ENCODE measurements at places on chromosomes 5 and 9.
A peak's percentile ranks its signal among the peaks of the same experiment; 100 is the strongest.

- H3K4me1 ChIP-seq: peaks cover 10% of the 10 kb centered on the region
- DNase-seq: no peak
- H3K4me3 ChIP-seq: no peak overlapping the region
- no peaks in the 10 kb centered on the region for H3K36me3 ChIP-seq
Measured at GRCh38 chr9:96453625-96454024, 3.7 kb downstream of the HABP4 start.

- no peak for DNase-seq
- no peaks in the 10 kb centered on the region for H3K4me1 ChIP-seq
- no peaks in the 10 kb centered on the region for H3K27me3 ChIP-seq
- H3K36me3 ChIP-seq: no peaks in the 10 kb centered on the region
Measured at GRCh38 chr5:161697001-161697400, 11.5 kb downstream of the GABRA6 start.

GRCh38 chr5:37683072-37683471 is 156.8 kb downstream of the GDNF start:
- H3K4me1 ChIP-seq: no peaks in the 10 kb centered on the region
- H3K27ac ChIP-seq: no peak overlapping the region
- DNase-seq: no peak
- H3K27me3 ChIP-seq: no peaks in the 10 kb centered on the region
- no peaks in the 10 kb centered on the region for H3K36me3 ChIP-seq

DNA sequence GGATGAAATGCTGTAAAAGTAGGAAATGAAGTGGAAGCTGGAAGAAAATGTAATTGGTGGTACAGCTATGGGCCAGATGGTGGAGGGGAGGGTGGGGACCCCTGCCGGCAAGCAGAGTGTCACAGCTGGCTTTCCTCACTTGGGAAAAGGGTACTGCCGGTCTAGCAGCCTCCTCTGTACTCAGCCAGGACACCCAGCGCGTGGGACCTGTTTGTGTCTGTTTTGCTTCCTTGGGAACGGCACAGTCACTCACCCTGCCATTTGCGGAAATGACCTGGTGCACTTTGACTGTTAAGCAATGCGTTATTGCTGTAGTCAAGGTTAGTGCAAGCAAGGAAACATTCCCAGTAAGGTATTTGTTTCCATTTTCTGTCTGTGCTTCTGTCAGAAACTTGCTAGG is 10.1 kb downstream of the TMEM252 start:
- no peaks in the 10 kb centered on the region for H3K36me3 ChIP-seq
- H3K27me3 ChIP-seq: no peaks in the 10 kb centered on the region
- H3K27ac ChIP-seq: no peak overlapping the region
- no peak for DNase-seq
- H3K4me3 ChIP-seq: no peak overlapping the region

GRCh38 chr9:113578882-113579282 is 115.4 kb downstream of the RGS3 start:
- peaks cover 14% of the 10 kb centered on the region for H3K36me3 ChIP-seq
- peaks cover 74% of the 10 kb centered on the region for H3K4me1 ChIP-seq
- no peak overlapping the region for H3K4me3 ChIP-seq
- H3K27ac ChIP-seq: peak overlapping the region; percentile 31

DNA sequence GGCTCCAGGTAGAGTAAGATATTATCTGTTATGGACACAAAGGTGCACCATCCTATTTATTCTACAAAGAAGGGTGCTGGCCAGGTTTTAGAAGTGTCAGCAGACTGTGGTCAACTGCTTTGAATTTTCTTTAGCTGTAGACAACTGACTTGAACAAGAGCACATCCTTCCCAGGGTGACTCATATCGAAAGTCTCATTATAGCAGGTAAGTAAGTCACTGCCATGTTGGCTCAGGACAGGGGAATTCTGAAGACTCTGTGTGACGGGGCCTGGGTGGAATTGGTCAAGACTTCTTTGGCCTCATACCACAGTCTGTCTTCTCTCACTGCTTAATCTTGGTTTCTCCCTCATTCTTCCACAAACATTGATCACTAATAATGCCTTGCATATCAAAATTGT is 214.5 kb upstream of the CDH9 start:
- H3K27me3 ChIP-seq: no peaks in the 10 kb centered on the region
- DNase-seq: no peak
- no peaks in the 10 kb centered on the region for H3K4me1 ChIP-seq
- no peaks in the 10 kb centered on the region for H3K36me3 ChIP-seq

- H3K36me3 ChIP-seq: no peaks in the 10 kb centered on the region
- no peak overlapping the region for H3K4me3 ChIP-seq
- no peak for DNase-seq
- peaks cover 41% of the 10 kb centered on the region for H3K27me3 ChIP-seq
Measured at GRCh38 chr5:851076-851475, 290 bp upstream of the ZDHHC11 start.

GRCh38 chr9:37382982-37383357 is 39.5 kb upstream of the GRHPR start:
- no peak for DNase-seq
- H3K4me3 ChIP-seq: no peak overlapping the region
- no peaks in the 10 kb centered on the region for H3K4me1 ChIP-seq
- H3K36me3 ChIP-seq: no peaks in the 10 kb centered on the region

DNA sequence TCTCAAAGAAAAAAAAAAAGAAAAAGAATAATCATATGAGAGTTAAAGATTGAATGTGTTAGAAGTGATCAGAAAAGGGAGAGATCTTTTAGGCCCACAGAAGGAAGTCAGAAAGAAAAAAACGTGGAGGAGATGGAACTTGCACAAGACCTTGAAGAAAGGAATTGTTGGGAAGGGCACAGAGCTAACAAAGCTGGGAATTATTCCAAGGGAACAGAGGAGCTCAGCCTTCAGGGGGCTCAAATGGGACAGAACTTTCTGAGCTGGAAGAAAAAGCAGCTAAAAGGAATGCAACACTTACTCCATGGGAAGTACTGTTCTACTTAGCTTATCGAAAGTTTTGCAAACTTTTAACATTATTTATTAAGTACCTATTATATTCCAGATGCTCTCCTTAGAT is 153.4 kb upstream of the ADRA1B start:
- no peak overlapping the region for H3K27ac ChIP-seq
- H3K4me1 ChIP-seq: peaks cover 15% of the 10 kb centered on the region
- H3K27me3 ChIP-seq: no peaks in the 10 kb centered on the region

GRCh38 chr9:91986248-91986647 is 36.2 kb upstream of the ROR2 start:
- H3K4me1 ChIP-seq: no peaks in the 10 kb centered on the region
- H3K27ac ChIP-seq: no peak overlapping the region
- no peaks in the 10 kb centered on the region for H3K36me3 ChIP-seq
- no peak overlapping the region for H3K4me3 ChIP-seq

- no peak overlapping the region for H3K27ac ChIP-seq
- no peak for DNase-seq
- no peaks in the 10 kb centered on the region for H3K4me1 ChIP-seq
- H3K27me3 ChIP-seq: no peaks in the 10 kb centered on the region
Measured at GRCh38 chr5:139212906-139213305, 14.7 kb upstream of the SIL1 start.

GRCh38 chr9:13252852-13253251 is 26.6 kb downstream of the MPDZ start:
- no peaks in the 10 kb centered on the region for H3K27me3 ChIP-seq
- H3K27ac ChIP-seq: no peak overlapping the region
- H3K4me1 ChIP-seq: no peaks in the 10 kb centered on the region
- H3K36me3 ChIP-seq: no peaks in the 10 kb centered on the region

- no peaks in the 10 kb centered on the region for H3K27me3 ChIP-seq
- no peaks in the 10 kb centered on the region for H3K4me1 ChIP-seq
- DNase-seq: no peak
- H3K4me3 ChIP-seq: no peak overlapping the region
- no peaks in the 10 kb centered on the region for H3K36me3 ChIP-seq
Measured at GRCh38 chr9:81344366-81344765, 345.0 kb downstream of the TLE1 start.

DNA sequence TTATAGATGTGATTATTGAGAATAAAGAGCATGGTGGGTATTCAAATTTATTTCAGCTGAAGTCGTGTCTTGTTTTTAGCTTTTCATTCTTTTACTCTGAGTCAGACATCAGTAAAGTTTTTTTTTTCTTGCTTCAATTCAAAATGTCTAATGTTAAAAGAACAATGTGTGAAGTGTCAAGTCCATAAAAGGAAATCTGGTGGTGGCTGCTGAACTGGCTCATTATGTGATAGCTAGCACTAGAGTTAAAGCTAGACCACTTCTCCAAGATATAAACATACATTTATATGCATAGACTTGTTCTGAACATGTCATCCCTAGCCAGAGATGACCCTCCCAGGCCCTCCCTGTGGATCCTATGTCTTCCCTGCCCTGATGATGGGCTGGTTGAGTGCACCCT is 338.3 kb downstream of the RAB3C start:
- peaks cover 4% of the 10 kb centered on the region for H3K27me3 ChIP-seq
- H3K4me3 ChIP-seq: no peak overlapping the region
- H3K27ac ChIP-seq: no peak overlapping the region
- DNase-seq: no peak

- H3K27me3 ChIP-seq: no peaks in the 10 kb centered on the region
- H3K4me1 ChIP-seq: peaks cover 6% of the 10 kb centered on the region
- no peak overlapping the region for H3K27ac ChIP-seq
- DNase-seq: no peak
- no peaks in the 10 kb centered on the region for H3K36me3 ChIP-seq
- no peak overlapping the region for H3K4me3 ChIP-seq
Measured at GRCh38 chr5:68242743-68243142, 27.2 kb downstream of the PIK3R1 start.

DNA sequence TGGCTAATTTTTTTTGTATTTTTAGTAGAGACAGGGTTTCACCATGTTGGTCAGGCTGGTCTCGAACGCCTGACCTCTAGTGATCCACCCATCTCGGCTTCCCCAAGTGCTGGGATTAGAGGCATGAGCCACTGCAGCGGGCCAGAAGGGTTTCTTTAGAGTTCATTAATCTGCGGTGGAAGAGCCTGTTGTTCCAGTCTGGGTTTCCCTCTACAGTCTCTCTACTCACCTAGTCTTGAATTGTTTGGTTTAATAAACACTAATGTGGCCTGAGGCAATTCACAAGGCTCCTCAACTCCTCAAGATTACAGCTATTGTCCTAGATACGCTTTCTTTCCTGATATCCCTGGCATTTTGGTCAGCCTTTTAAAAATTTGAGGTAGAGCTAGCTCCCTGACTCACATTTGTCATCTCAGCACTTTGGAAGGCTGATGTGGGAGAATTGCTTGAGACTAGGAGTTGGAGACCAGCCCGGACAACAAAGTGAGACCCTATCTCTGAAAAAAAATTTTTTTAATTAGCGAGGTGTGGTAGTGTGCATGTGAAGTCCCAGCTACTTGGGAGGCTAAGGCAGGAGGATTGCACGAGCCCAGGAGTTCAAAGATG is 4.6 kb upstream of the SAR1B start:
- no peaks in the 10 kb centered on the region for H3K27me3 ChIP-seq
- peaks cover 2% of the 10 kb centered on the region for H3K4me1 ChIP-seq
- no peak overlapping the region for H3K27ac ChIP-seq
- H3K36me3 ChIP-seq: no peaks in the 10 kb centered on the region

DNA sequence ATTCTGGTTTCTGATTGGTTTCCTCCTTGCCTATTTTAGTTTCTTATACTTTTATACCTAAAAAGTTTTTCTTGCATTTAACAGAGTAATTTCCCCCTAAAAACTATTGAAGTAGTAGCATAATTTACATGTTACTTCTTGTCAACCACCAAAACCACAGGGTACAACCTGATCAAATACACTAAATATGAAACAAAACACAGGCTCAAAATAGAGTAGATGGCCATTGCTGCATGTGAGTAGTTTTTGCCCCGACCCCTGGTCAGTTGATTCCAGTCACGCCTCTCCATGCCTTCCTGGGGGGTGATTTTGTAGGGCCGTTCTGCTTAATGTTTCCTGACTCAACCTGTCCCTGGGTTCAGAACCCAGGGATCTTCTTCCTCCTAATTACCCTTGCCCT is 101.8 kb downstream of the TLE4 start:
- peaks cover 40% of the 10 kb centered on the region for H3K4me1 ChIP-seq
- H3K36me3 ChIP-seq: no peaks in the 10 kb centered on the region
- no peak for DNase-seq
- H3K27me3 ChIP-seq: no peaks in the 10 kb centered on the region
- H3K27ac ChIP-seq: no peak overlapping the region
- H3K4me3 ChIP-seq: no peak overlapping the region

DNA sequence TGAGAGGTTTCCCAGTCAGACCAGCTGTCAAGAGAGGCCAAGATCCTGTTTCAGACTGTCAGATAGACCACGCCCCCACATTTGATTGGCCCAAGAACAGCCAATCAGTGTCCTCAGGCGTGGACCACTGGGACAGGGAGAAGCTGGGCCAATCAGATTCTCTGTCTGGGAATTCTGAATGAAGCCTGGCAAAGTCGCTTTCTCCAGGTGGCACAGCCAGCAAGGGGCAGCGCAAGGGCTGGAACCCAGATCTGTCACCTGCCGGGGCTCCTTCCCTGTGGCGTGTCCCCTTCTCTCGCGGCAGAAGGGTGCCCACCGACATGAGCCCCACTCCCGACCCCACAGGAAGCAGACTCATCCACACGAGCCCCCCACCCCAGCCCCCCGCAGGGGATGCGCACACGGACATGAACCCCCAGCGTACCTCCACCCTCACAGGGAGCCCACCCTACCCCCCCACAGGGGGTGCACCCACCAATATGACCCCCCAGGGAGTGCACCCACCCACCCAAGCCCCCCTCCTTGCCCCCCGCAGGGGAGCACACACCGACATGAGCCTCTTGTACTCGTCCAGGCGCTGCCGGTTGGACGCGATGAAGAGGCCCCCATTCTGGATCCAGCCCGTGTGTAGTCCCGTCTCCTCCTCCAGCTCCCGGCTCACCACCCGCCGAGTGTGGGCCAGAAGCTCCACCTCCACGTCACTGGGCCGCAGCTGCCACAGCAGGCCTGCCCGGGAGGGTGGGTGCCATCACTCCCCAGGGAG is 6.1 kb downstream of the SARDH start:
- no peaks in the 10 kb centered on the region for H3K36me3 ChIP-seq
- H3K4me3 ChIP-seq: no peak overlapping the region
- no peaks in the 10 kb centered on the region for H3K4me1 ChIP-seq
- H3K27ac ChIP-seq: no peak overlapping the region

GRCh38 chr5:151274666-151275065 is 21.7 kb downstream of the GM2A start:
- H3K27ac ChIP-seq: no peak overlapping the region
- no peaks in the 10 kb centered on the region for H3K27me3 ChIP-seq
- H3K4me3 ChIP-seq: no peak overlapping the region
- DNase-seq: no peak
- H3K4me1 ChIP-seq: peaks cover 5% of the 10 kb centered on the region
- H3K36me3 ChIP-seq: peaks cover 8% of the 10 kb centered on the region

DNA sequence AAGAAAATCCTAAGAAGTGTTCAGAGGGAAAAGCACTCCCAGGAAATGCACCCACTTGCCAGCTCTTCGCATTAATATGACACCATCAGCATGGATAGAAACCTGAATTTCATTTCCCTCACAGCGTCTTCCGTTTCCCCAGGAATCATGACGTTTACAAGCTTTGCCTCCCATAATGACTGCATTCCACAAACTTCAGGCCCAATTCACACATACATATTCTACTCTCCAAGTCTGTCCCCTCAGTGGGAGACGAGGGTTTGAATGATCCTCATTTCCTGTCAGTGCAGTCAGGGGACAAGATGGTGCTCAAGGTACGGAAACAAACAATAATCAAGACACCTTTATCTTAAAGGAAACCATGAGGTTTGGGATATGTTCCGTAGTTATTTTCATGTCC is 44.9 kb upstream of the MAN2A1 start:
- H3K4me1 ChIP-seq: no peaks in the 10 kb centered on the region
- H3K27ac ChIP-seq: no peak overlapping the region
- no peaks in the 10 kb centered on the region for H3K27me3 ChIP-seq
- H3K36me3 ChIP-seq: no peaks in the 10 kb centered on the region
- H3K4me3 ChIP-seq: no peak overlapping the region
- DNase-seq: no peak

GRCh38 chr9:126342621-126343031 is 16.0 kb downstream of the MVB12B start:
- H3K27me3 ChIP-seq: no peaks in the 10 kb centered on the region
- H3K4me3 ChIP-seq: no peak overlapping the region
- DNase-seq: no peak
- no peaks in the 10 kb centered on the region for H3K36me3 ChIP-seq
- peaks cover 10% of the 10 kb centered on the region for H3K4me1 ChIP-seq
- no peak overlapping the region for H3K27ac ChIP-seq
